DMS153 (cell line): ENCODE measurements at places on chromosomes 4 and X.

GRCh38 chrX:129659141-129659540 is 4.4 kb upstream of the APLN start:
- DNase-seq, result no peak

DNA sequence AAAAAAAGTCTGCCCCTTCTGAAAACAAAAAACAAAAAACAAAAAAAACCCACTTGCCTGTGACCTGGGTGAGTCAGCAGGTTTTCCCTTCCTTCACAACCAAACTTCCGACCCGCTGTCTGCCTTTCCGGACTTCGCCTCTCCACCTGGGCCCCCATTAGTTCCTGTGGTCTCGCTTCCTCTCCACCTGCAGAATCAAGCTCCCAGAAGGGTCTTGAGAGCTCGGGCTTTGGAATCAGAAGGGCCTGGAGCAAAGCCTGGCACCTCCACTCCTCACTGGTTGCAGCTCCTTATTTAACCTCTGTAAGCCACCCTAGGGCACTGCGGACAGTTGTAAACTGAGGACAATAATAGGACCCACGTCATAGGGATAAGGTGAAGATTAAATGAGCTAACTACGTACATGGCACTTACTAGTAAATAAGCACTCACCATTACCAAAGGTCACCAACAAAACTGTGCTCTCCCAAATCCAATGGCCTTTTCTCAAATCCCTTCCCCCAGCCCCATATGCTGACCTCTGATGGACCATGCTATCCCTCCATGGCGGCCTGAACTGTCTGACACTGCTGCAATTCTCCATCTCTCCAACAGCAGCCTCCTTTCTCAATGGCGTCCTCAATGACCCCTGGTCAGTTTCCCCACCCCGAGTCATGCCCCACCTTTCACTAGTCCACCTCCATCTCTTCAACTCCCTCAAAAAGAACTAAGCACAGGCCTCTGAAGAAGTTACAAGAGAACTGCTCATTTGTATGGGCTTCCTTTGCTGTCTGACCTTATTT is 64.2 kb downstream of the IRF2 start:
- DNase-seq, result no peak

DNA sequence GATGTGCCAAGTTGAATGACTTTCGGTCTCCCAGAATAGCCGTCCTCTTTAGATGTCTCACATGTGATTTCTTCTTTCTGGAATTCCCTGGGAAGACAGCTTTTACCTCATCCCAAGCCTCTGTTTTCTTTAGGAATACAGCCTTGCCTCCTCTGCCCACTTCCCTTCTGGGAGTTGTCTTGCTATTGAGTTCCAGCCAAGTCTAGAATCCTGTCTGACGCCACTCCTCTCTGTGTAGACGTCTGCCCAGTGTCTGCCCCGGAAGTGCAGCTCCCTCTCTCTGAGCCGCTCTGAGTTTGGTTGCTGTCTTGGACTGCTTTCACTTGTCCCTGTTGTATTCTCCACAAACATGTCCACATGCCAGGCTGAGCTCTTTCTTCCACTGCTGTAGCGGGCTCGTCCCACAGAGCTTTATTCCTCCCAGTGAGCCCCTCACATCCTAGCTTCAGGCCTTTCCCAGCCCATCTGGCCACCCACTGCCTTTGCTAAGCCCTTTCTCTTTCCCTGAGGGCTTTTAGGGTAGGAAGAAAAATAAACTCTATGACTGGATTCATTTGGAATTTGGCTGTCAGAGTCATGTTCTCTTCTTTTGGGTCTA is 9.0 kb upstream of the IGFBP7 start:
- no peak for DNase-seq

GRCh38 chr4:15676039-15676438 is 5.6 kb upstream of the FAM200B start:
- DNase-seq, result no peak

DNA sequence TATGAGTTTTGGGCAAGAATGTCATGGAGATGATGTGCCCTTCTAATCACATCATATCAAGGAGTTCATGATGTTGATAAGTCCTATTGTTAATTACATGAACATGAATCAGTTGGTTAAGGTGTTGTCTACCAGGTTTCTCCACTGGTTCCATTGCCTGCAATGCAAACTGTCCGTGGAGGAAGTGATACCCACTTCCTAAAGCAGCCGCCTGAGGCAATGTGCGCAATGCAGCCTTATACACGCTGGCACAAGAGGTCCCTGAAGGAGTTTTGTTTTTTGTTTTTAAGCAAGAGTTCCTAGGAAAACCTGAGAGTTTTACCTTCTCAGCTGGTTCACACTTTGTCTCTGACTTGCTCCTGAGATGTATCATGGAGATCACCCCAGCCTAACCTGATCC is 5.9 kb upstream of the GPKOW start:
- DNase-seq, result no peak

GRCh38 chr4:110837896-110838450 is 215.1 kb upstream of the PITX2 start:
- no peak for DNase-seq

DNA sequence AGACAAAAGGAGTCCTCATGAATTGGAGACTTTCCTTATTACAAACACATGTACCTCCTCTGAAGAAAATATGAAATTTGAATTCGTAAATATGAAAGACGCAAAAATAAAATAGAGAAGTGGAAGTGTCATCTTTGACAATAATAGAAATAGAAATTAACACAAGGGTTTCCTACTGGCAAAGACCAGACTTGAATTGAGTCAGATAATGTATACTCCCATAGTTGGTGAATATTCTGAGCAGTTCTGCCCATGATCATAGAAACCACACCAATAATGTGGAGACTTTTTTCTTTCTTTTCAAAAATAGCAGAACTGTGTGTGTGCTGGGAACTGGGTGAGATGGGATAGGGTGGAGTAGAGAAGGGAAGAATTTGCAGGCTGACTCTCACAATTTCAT is 277.7 kb upstream of the TET2 start:
- DNase-seq, result no peak

DNA sequence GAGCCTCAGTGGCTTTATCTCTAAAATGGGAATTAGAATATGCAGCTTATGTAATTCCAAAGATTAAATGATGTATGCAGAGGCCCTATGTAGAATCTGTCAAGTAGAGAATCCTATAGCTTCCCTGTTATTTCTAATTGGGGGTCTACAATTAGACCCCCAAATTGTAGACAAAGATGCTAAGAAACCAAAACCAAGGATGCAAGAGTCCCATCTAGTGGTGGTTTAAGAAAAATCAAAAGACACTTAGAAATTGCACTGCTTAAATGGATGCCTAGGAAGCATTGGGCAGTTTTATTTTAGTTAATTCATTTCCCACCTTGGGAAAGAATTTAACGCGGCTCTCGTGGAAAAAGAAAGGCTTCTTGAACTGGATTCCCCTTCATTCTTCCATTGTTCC is 115.2 kb downstream of the GABRA2 start:
- no peak for DNase-seq
